ENCODE measurements at places on chromosomes 2 and 18.
A peak's percentile ranks its signal among the peaks of the same experiment; 100 is the strongest.

DNA sequence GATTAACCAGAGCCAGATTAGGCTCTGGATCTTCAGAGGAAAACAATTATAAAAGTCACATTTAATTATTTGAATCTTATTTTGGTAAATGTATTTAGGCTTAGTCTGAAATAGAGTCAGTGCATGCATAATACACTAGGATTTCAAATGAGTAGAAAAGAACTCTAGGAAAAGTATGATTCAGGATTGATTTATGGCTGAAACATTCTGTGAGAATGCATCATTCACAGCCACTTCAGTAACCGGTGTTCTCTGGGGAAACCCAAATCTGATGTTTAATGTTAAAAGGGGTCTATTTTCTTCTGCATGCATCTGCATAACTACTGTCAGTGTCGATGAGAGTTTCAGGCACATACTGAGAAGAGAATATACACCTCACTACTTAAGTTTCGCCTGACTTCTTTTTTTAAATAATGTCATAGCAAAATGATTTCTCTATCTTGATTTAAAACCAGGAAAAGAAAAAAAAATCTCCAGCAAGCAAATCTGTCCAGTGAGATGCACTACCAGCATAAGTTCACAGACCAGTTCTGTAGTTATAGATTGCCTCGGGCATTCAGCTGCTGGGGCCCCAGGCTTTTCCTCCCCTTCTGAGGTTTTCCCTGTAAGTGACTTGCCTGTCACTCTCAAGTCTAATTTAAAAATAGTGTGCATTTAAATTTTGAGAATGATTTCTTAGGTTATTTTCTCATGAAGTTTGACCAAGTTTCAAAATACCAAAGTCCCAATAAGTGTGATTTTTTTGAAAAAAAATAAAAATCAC, 501.5 kb downstream of the NR4A2 start:
- no peak for DNase-seq

DNA sequence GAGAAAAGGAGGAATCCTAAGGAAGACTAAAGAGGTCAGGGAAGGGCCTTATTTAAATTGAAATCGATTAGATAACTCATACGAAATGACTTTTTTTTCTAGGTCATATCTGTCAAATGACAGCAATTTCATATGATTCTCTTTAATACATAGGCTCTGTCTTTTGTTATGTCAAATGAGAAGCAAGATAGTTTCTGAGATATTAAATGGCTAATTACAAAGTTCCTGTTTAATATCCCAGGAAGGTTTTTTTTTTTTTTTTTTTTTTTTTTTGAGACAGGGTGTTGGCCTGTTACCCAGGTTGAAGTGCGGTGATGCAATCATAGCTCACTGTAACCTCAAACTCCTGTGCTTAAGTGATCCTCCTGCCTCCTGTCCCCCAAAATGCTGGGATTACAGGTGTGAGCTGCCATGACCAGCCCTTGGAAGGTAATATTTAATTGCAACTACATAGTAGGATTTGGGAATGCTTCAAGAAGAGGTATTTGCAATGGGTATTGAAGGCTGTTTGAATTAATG, 48.0 kb upstream of the RMND5A start:
- DNase-seq: no peak

DNA sequence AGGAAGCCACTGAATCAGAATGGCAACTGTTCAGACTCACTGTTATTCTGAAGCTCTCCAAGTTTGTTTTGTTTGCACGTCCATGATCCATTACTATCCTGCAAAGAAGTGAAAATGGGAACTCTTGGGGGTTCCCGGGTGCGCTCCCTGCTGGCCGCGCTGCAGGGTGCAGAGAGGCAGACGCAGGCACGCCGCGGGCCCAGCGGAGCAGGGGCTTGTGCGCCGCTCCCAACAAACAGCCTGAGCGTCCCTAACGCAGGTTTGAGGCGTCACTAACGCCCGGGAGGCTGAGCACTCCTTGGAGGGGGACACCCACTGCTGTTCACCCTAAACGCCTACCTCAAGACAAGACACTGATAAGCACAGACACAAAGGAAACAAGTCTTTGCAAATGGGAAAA, 14.3 kb upstream of the PIEZO2 start:
- no peak for DNase-seq

- no peak for DNase-seq
These were observed 5.2 kb downstream of the TTC39C start for GRCh38 chr18:24019641-24020331.

DNA sequence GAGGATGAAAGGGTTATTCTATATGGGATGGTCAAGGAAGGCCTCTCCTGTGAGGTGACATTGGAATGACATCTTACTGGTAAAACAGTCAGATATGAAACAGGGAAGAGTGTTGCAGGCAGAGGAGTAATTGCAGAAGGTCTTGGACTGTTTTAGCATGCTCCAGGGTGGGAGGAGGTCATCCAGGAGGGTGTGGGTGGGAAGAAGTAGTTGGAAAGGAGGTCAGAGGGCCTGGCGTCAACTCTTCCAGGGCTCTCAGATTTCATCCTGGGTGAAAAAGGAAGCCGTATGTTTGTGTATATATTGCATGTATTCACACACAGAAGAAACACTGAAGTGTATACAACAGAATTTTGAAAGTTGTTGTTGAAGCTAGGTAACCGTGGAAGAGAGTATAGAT, 48.2 kb downstream of the ATP9B start:
- DNase-seq: no peak

GRCh38 chr2:129765678-129766351, 213.7 kb upstream of the RAB6C start:
- DNase-seq: peak; percentile 3

- no peak for DNase-seq
These were observed 432.0 kb downstream of the CCDC85A start for GRCh38 chr2:56615760-56616159.

- no peak for DNase-seq
These were observed 110.0 kb downstream of the OSBPL6 start for GRCh38 chr2:178304333-178304732.

DNA sequence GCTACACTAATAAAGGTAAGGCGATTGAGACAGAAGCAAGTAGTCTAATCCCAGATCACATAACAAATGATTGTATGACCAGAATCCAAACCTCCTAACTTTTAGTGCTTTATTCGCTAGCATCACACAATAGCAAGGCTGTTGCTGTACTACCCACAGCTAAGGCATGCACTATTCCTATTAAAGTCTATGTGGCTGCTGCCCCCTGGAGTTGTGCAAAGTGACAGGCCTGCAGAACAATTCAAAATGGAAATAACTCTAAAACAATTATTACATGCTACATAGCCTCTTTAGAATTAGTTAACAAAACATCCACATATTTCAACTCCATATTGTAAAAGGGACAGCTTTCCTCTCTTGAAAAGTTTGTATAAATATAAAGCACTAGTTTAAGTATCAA, 6.0 kb downstream of the ERBB4 start:
- DNase-seq: no peak

- DNase-seq: peak; percentile 22
These were observed 162.0 kb upstream of the SETBP1 start for GRCh38 chr18:44518666-44519065.

DNA sequence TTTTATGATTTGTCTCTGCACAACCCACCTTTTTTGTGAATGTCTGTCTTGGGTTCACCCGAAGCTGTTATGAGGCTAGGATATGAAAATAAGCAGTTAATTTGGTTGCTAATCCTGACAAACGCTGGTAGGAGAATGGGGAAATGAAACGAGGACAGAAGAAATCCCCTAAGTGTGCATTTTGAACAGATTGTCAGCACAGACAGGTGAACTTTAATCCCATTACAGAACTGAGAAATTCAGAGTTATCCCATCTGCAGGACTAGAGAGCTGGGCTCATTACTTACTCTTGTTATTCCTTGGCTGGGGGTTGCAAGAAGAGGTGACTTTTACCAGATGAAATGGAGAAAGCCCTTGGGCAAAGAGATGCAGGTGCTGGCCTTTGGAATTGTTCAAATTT, 123.3 kb upstream of the NYAP2 start:
- no peak for DNase-seq

GRCh38 chr2:98476192-98476868, 31.7 kb downstream of the INPP4A start:
- peak; percentile 35 for DNase-seq

GRCh38 chr2:85666016-85666415, 2.0 kb downstream of the SFTPB start:
- DNase-seq: no peak

- DNase-seq: no peak
These were observed 75.8 kb downstream of the CLHC1 start for GRCh38 chr2:55156326-55156725.

- peak; percentile 12 for DNase-seq
These were observed 7.0 kb upstream of the PAX3 start for GRCh38 chr2:222305516-222306392.

GRCh38 chr2:223477318-223477717, 124.8 kb downstream of the SCG2 start:
- DNase-seq: no peak

DNA sequence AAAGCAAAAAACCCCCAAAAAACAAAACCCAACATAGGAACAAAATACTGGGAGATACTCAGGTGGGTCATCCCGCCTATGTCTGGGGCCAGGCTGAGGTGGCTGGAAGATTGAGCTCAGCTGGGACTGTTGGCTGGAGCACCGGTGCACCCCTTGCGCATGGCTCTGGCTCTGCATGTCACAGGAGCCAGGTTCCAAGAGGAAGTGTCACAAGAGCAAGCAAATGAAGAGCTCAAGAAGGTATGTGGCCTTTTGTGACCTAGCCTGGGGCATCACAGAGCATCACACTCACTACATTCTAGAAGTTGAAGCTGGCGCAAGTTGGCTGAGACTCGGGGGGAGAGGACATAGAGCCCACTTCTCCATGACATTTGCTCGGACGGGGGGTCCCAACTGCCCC, 40.6 kb downstream of the PDCL3 start:
- no peak for DNase-seq

DNA sequence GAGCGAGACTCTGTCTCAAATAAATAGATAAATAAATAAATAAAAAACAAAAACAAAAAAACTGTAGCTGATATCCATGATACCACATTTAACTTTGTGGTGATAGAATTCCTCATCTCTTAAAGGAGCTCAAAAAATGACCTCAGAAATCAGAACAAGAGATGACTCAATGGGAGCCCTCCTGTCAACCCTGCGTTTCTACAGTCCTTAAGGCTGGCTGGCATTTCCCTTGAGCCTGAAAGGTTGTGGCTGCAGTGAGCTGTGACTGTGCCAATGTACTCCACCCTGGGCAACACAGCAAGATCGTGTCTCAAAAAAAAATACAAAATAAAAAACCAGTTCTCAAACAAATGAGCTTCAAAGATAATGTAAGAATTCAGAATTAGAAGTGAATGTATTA, 40.4 kb downstream of the CHST9 start:
- no peak for DNase-seq

Measured in fibroblast of skin of back (primary cell).